ENCODE measurements at places on chromosomes 3 and 15.

GRCh38 chr15:35013370-35013769 lies 25.3 kb upstream of the ZNF770 start:
- peak; percentile 3 for DNase-seq

- DNase-seq = no peak
Measured at GRCh38 chr3:4447295-4447999, 19.6 kb downstream of the SUMF1 start.

- no peak for DNase-seq
Measured at GRCh38 chr15:99303907-99304306, 52.6 kb downstream of the LRRC28 start.

DNA sequence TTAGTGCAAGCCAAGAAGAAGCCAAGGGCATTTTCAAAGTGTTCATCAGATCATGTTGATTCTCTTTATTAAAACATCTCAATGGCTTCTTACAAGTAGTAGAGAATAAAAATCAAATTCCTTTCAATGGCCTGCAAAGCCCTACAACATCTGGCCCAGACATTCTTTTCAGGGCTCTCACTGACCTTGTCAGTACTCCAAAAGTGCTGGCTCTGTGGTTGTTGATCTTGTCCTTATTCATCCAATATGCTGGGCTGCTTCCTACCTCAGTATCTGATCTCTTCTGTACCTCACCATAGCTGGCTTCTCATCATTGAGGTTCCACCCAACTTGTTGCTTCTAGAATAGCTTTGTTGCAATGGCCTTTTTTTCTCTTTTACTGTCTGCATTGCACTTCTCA lies 74.0 kb upstream of the SAMMSON start:
- DNase-seq = no peak

- DNase-seq = no peak
Measured at GRCh38 chr15:78092261-78093041, at the start of gene SH2D7. Gene SH2D7 (plus strand): TSS chr15:78092561. CDS start chr15:78092585, 24 bp downstream.
